ENCODE measurements at places on chromosomes 12 and 14.

GRCh38 chr12:82522762-82523161, 163.9 kb upstream of the TMTC2 start:
- no peak for DNase-seq

GRCh38 chr12:114780746-114781399, 96.9 kb upstream of the TBX3 start:
- DNase-seq, result no peak

- DNase-seq, result no peak
Measured at GRCh38 chr14:24422261-24422660, 7.2 kb downstream of the CBLN3 start.

DNA sequence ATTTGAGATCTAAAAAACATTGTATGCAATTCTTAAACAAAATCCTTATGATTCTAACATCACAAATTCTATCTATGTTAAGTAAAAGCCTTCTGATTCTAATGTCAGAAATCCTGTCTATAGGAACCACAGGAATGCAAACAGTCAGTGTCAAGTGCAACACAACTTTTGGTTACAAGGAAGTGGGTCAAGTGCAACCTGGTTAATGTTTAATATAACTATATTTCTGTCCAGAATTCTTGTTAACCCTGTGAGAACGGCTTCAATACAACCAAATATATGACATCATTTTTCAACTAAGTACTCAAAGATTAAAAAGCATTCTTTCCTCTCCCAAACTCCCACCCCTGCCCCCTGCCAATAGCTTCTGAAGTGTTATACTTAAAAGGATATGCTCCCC, 107.9 kb upstream of the PLEKHA5 start:
- no peak for DNase-seq

- no peak for DNase-seq
Measured at GRCh38 chr14:50948205-50948604, 3.9 kb upstream of the PYGL start.

DNA sequence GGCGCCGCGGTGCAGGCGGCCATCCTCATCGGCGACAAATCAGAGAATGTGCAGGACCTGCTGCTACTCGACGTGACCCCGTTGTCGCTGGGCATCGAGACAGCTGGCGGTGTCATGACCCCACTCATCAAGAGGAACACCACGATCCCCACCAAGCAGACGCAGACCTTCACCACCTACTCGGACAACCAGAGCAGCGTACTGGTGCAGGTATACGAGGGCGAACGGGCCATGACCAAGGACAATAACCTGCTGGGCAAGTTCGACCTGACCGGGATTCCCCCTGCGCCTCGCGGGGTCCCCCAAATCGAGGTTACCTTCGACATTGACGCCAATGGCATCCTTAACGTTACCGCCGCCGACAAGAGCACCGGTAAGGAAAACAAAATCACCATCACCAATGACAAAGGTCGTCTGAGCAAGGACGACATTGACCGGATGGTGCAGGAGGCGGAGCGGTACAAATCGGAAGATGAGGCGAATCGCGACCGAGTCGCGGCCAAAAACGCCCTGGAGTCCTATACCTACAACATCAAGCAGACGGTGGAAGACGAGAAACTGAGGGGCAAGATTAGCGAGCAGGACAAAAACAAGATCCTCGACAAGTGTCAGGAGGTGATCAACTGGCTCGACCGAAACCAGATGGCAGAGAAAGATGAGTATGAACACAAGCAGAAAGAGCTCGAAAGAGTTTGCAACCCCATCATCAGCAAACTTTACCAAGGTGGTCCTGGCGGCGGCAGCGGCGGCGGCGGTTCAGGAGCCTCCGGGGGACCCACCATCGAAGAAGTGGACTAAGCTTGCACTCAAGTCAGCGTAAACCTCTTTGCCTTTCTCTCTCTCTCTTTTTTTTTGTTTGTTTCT, 1.7 kb downstream of the HSPA2 start:
- DNase-seq, result no peak

- no peak for DNase-seq
Measured at GRCh38 chr12:31906557-31907301, 52.5 kb upstream of the RESF1 start.

DNA sequence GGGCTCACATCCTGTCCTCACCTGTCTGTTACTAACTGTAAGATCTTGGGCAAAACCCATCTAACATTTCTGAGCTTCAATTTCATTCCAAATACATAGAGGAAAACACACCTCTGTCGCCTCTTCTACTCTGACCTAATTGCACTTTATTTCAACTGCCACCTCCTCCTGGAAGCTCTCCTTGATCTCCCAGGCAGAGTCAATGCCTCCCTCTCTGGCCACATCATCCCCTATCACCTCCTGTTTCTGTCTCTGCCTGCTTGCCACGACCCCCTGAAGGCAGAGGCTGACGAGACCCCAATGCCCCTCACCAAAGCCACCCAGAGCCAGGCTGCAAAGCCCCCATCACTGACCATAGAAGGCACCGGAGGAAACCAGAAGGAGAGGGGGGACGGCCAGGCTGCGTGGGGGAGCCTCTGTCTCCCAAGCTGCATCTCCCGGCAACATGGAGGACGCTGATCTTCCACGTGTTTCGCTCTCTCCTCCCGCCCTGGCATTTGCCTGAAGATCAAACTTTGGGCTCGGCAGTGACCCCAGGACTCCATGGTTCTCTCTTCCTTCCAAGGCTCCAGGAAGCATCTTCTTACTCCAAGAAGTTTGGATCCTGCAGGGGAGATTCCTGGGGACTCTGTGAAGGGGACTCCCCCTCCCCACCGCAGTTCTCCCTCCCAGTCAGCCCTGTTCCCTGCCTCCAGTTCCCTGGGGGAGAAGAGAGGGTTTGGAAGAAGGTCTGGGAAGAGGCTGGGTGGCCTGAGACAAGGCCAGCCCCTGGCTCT, 50.1 kb upstream of the BCL11B start:
- DNase-seq, result no peak

- DNase-seq, result no peak
Measured at GRCh38 chr14:58919217-58919616, 269.2 kb upstream of the DAAM1 start.

DNA sequence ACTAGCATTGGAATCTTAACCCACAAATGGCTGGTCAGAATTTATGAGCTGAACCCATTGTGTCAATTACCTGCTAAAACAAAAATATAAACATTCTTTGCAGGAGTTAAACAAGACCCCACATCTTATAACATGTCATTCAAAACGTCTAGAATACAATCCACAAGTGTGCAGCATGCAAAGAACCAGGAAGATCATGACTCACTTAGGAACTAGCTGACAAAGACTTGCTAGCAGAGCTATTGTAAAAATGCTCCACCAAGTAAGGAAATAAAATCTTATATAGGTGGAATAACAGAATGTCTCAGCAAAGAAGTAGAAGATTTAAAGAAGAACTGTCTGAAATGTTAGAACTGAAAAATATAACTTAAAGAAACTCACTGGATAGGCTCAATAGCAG, 26.5 kb upstream of the POC1B start:
- no peak for DNase-seq

DNA sequence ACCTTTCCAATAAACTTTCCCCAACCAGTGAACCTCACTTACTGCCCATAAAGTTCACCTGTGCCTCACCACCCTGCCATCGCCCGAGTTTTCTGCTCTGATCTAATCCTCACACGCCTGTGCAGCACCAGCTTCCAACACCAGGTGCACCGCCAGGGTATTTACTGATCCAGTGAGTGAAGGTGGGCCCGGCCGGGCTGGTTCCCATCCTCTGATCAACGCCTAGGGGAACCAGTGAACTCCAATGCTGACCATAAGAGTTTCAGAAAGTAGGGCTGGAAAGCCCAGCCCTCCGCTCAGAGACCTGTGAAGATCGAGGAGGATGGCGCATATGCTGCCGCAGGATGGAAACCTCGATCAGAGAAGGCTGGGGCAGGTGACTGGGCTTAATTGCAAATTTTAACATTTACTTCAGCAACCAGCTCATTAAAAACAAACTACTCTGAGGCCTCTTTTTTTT, 685 bp upstream of the MYL6B start:
- DNase-seq, result no peak

DNA sequence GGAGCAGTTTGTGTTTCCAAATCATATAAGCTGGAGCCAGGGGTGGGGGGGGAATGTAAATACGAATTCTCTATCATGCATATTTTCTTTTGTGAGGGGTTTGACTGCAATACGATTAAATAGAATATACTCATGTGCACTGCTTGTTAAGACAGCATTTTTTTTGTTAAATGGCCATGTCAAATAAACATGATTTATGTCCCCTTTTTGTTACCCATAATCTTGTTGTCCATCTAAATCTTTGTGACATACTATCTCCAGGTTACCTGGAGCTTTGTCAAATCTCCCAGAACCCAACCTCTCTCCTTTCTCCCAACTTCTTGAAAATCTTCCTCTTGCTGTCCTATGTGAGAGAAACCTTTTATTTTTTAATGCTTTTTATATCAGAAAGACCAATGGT, 233.1 kb downstream of the SLC25A21 start:
- DNase-seq, result no peak

GRCh38 chr12:74015118-74015517, 522.5 kb upstream of the ATXN7L3B start:
- DNase-seq, result no peak

All from heart right ventricle (tissue), 16 donors.